ENCODE measurements at places on chromosomes 11 and 22.
A peak's percentile ranks its signal among the peaks of the same experiment; 100 is the strongest.

- peak; percentile 27 for DNase-seq
These were observed 17.5 kb downstream of the RELT start for GRCh38 chr11:73393479-73394415.

DNA sequence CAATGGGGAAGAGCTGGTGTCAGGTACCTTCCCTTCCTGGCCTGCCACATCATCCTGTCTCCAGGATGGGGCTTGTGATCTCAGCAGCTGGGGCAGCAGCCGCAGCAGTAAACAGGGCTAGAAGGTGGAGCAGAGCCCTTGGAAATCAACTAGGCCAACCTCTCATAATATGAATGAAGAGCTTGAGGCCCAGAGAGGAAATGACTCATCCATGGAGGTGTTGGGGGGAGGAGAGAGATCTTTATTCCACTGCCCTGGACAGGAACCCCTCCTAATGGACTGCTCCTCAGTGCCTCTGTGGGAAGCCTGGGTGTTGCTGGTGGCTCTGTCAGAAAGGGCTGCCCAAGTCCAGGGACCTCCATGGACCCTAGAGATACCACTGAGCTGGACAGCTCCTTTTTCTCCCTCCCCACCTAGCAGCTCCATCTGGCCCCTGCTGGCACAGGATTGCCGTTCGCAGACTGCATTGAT lies 111.8 kb downstream of the OSBP2 start:
- DNase-seq: no peak

- DNase-seq: no peak
These were observed 24.6 kb downstream of the FAT3 start for GRCh38 chr11:92249156-92249753.

- DNase-seq: no peak
These were observed 1219.6 kb downstream of the BRD1 start for GRCh38 chr22:48607901-48608662.

- DNase-seq: no peak
These were observed 159.9 kb downstream of the TTC17 start for GRCh38 chr11:43518408-43519160.

- no peak for DNase-seq
These were observed 21.1 kb downstream of the MACROD1 start for GRCh38 chr11:64144587-64145472.
